Stimulated activated CD4-positive, alpha-beta T cell treated with anti-CD3 and anti-CD28 coated beads, Interleukin-15, amount 100 ng/mL, for 1 hour (primary cell): ENCODE measurements at places on chromosomes 1 and 21.

- DNase-seq: no peak
Observed at GRCh38 chr1:14242870-14243269, 355.6 kb upstream of the KAZN start.

DNA sequence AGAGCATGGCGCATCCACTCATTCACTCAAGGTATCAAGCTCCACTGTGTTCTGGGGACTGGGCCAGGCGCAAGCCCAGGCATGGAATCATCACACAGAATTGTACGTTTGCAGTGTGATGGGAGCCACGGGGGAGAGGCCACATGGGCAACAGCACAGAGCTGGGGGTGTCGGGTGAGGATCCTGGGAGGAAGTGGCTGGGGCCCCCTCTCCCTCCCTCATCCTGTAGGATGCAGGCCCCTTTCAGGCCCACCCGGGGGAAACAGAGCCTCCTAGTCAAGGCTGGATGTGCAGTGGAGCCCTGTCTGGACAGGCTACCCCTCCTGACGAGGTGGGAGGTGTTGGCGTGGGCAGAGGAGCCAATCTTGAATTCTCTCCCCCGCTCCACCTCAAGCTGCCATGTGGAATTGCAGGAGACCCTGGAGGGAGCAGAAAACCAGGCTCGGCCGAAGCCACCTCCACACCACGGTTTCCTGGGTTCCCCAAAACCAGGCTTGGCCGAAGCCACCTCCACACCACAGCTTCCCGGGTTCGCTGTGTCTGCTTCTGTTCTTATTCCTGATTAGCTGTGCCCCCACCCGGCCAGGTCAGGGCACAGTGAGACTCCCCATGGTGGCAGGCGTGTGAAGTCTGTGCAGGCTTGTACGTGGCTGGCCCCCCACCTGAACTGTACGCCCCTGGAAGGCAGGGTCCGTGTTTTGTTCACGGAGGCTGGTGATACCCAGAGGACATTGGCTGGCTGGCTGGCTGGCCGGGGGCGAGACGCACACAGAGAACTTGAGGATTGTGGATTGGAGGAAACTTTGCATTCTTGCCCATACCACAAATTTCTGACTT, 4.2 kb upstream of the C1orf174 start:
- no peak for DNase-seq

GRCh38 chr1:35454176-35454575, 103.0 kb downstream of the KIAA0319L start:
- DNase-seq: no peak

DNA sequence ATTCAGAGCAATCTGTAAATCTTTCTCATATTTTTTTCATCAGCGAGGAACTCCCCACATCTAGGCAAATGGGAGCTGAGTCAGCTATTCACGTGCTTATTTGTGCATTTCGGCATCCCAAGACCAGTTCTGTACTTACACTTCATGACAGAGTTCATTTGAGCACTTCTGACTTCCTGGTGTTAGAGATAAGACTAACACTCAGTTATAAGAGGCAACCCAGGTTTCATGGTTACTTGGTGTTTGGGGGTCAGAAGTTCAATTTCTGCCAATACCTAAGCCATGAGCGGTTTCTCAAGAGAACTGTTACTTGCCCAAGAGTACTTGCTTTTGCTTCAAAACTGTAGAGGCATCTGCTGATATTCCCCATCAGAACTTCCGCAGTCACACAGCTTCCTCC, 24.1 kb upstream of the DESI2 start:
- DNase-seq: no peak

DNA sequence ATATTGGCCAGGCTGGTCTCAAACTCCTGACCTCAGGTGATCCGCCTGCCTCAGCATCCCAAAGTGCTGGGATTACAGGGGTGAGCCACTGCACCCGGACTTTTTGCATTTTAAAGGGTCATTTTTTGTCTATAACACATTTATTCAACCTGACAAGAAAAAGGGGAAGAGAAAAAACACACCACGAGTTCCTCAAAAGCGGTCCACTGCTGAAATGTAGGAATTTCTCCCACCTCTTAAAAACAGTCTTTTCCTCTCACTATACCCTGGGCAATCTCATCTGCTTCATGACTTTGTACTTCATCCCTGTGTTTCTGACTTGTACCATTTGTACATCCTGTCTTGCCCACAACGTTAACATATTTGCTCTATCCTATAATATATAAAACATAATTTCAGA, 413.3 kb upstream of the PTBP2 start:
- DNase-seq: no peak

DNA sequence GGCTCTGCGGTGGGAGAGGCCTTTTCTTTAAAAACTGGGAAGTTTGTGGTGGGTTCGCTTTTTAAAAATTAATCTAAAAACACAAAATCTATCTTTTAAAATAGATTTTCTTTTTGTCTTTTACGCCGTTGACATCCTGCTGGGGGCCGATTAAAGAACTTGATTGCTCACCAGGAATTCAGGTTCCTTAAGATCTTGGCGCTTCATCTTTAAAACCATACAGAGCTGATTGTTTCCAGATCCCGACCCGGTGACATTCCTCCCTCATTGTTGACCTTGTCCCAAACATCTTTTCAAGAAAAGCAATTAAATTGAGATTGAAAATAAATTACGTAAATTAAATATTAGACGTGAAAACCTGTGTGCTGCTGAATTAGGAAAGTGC, 546 bp upstream of the ZNF697 start:
- DNase-seq: no peak

- DNase-seq: no peak
Observed at GRCh38 chr1:63590166-63590560, 3.0 kb upstream of the PGM1 start.

DNA sequence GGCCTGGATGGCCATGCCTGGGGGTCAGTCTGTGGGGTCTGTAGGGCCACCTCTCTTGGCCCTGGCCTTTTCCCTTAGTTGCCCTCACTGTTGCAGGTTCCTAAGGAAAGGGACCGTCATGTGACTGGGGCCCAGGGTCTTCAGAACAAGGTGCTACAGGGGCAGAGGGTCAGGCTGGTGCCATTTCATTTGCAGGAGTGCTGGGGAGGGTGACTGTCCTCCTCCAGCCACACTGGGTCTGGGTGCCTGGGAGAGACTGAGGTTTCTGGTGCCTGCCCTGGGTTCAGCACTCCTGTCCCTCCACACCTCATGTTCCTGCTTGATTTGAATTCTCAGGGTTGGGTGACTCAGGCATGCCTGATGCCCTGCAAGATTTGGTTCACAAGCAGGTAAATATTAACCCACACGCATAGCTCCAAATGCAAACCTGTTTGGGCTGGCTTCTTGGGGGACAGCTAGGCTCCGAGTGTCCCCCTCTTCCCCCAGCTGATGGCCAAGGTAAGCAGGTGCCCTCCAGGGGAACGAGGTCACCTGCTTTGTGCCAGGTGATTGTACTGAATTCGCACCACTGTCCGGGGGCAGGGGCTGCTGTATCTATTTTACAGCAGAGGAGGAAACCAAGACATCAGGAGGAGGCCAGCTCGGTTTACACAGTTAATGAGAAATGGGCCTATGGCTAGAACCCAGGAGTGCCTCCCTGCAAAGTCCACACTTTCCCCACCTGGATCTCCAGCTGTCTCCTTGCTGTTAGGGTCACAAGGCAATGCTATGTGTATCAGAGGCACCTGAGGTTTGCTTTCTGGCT, 20.3 kb downstream of the ARHGEF10L start:
- DNase-seq: no peak

GRCh38 chr1:109475261-109475660, 8.4 kb upstream of the ATXN7L2 start:
- no peak for DNase-seq

GRCh38 chr1:30668024-30668423, 55.4 kb downstream of the MATN1 start:
- DNase-seq: no peak

- no peak for DNase-seq
Observed at GRCh38 chr1:180742663-180743062, 110.8 kb downstream of the XPR1 start.

- DNase-seq: no peak
Observed at GRCh38 chr1:208944981-208945451, 638.5 kb upstream of the CAMK1G start.

DNA sequence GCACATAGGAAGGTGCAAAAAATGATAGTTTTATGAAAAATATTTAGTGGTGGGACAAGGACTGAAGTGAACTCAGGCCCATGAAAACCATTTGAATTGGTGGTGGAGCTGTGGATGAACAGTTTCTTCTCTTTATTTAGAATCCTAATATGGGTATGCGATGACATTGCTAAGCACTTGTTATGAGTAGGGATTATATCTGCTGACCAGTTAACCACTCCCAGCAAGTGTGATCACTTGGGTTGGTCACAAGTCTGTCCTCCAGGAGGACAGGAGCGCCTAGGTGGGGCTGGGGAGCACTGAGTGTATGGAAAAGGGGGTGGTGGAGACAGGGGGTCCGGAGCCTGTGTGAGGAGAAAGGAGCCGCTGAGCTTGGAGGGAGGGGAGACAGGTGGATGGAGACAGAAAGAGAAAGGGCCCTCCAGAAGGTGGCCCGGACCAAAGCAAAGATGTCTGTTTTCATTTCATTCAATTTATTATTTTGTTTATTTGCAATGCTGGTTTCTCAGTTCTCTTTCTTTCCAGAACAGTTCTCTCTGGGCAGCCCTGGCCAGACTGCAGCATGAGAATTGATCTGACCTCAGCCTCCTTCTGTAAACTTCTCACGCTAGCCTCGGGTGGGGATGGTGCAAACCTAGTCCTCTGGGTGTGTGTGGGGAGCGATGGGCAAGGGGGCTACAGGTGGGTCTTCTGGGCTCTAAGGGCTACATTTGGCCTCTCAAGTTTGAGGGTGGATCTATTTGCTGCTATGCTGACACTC, 9.9 kb upstream of the ZSCAN20 start:
- no peak for DNase-seq

GRCh38 chr1:201807958-201808632, 20.9 kb upstream of the IPO9 start:
- no peak for DNase-seq

DNA sequence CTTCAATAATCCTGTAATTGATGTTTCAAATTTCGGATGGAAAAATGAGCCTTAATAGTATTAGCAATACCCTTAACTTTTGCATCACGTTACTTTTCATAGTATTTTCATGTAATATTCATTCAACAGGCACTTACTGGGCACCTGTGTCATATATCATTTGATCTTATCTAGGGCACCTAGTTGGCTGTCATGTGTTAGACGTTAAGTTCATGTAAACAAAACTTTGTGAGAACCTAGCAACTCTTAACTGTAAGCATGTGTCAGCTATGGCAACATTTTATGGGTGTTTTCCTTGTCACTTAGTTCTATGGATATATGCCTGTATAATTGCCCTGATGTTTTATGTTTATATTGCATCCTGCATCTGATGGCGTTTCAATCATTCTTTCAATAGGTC, 777 bp downstream of the LAMC2 start:
- no peak for DNase-seq

- DNase-seq: no peak
Observed at GRCh38 chr1:234708700-234709395, 98.9 kb upstream of the IRF2BP2 start.

GRCh38 chr1:234612352-234613127, 2.6 kb upstream of the IRF2BP2 start:
- peak; percentile 44 for DNase-seq

- DNase-seq: no peak
Observed at GRCh38 chr1:200143347-200143746, 115.8 kb downstream of the NR5A2 start.

DNA sequence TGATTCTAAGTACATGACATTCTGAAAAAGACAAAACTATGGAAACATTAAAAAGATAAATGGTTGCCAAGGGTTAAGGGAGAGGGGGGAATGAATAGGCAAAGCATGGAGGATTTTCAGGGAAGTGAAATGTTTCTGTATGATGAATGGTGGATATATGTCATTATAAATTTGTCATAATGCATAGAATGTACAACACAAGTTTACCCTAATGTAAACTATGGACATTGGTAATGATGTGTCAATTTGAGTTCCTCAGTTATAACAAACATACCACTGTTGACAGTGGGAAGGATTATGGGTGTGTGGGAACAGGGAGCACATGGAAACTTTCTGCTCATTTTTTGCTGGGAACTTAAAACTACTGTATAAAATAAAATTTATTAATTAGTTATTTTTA, 427.1 kb upstream of the ESRRG start:
- DNase-seq: no peak

DNA sequence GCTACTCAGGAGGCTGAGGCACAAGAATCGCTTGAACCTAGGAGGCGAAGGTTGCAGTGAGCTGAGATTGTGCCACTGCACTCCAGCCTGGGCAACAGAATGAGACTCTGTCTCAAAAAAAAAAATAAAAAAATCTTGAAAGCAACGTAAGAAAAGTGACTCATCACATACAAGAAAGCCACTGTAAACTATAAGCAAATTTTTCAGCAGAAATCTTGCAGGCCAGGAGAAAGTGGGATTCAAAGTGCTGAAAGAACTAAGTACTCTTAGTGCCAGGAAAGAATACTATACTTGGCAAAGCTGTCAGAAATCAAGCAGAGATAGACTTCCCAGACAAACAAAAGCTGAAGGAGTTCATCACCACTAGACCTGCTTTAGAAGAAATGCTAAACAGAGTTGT, 4.4 kb upstream of the HMGN1 start:
- DNase-seq: no peak

- no peak for DNase-seq
Observed at GRCh38 chr1:221723018-221723847, 18.7 kb downstream of the DUSP10 start.

DNA sequence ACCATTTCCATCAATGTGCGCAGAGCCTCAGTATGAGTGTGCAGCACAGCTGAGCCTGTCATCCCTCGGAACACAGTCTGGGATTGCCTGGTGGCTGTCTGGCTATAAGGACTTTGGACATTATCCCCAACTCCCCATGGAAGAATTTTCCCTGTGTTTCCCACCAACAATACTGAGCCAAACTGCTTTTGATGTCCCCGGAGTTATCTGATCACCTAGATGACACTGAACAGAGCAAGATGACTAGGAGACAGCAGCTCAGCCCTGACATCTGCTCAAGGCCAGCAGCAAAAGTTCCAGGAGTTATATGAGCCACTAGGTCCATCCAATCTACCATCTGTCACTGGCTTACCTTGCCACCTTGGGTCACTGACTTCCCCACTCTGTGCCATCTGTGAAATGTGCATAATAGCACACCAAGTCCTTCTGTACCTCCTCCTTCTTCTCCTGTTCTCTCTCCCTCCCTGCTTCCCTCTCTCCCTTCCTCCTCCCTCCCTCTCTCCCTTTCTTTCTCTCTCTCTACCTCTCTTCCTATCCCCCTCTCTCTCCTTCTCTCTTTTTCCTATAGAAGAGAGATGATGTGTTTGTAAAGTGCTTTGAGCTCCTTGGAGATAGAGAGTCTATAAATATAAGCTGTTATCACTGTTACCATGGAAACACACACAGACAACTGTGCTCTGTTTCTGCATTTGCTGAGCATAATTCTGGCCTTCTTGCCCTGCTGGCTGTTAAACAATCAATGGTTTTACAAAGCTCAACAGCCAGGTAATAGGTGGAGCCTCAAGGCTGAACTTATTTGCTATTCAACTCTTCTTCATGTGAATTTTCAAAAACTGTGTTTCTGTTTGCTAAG, 19.7 kb upstream of the ATP1B1 start:
- DNase-seq: no peak
